ENCODE measurements at places on chromosomes 11 and 22.

DNA sequence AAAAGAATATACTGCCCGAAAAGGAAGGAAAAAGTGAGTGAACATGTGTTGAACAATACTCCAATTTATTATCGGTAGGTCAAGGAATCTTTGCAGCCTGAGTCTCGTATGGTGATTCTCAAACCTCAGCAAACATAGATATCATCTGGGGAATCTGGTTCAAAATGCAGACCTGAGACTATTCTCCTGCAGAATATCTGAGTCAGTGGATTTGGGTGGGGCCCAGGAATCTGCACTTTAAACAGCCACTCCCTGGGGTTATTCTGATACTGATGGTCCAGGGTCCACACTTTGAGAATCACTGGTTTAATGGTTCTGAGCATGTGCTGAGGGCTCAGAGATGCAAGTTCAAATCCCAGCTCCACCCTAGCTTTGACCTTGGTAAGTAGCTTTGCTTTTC lies 53.6 kb upstream of the GRK3 start:
- no peak for DNase-seq

- no peak for DNase-seq
Observed at GRCh38 chr22:46604306-46604690, 15.9 kb upstream of the GRAMD4 start.

DNA sequence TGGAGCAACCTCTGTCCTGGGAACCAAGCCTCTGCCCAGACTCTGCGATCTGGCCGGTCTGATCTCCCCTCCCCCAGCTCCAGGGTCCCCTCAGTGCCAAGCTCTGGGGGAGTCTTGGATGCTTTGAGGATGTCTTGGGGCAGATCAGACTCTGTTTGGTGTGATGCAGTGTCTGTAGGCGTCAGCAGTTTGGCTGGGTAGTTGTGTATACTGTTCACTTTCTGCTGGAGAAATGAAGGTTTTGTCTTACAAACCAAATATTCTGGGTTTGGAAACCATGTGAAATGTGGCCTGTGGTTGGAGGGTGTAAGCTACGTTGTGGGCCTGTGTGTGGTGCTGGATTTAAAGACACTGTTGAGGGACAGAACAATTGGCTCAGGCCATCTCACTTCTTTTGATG lies 4.6 kb downstream of the INSC start:
- DNase-seq = no peak

DNA sequence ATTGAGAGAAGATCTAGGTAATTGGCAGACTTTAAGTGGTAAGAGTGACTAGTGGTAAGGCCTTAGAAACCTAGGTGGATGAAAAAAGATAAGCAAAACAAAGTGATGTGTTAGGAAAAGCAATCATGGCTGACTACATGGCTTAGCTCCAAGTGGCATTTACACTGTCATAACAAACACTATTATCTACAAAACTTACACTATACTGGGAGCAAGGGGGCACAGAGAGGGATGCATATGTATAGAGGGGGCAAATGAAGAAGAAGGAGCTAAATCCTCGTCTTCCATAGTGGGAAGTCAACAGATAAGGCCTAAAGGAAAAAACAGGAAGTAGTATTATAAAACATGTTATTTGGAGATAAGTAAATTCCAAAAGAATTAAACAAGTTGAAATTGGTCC lies 32.5 kb downstream of the ADORA2A start:
- DNase-seq = no peak

- no peak for DNase-seq
Observed at GRCh38 chr11:2265396-2265795, 5.0 kb downstream of the ASCL2 start.

- DNase-seq = no peak
Observed at GRCh38 chr11:121032546-121032945, 8.6 kb downstream of the TBCEL start.

DNA sequence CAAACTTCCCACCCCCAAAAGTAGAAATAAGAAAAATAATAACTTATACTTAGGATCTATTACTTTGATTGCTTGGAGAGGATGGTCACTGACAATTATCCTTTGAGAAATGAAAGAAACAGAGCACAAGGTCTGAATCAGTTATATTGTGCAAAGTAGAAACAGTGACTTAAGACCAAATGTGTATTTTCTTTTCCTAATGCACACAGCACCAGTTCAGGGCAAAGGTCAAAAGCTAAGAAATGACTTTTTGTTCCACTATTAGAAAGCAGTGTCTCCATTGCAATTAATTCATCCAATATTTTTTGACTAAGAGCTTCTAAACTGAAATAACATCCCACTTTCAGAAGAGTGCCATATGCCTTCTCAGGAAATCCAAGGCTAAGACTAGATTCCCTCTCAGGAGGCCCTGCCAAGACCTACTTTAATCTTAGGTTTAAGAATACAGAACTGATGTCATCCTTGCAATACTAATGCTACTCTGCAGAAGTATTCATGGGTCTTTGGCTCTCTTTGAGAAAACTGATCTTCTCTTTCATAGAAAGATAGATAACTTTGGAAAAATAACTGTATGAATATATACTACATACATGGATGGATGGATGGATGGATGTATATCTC lies 147.0 kb downstream of the APOL5 start:
- peak; percentile 86 for DNase-seq

- DNase-seq = no peak
Observed at GRCh38 chr22:20964090-20964798, 2.8 kb upstream of the AIFM3 start.

- no peak for DNase-seq
Observed at GRCh38 chr11:63621071-63621470, 6.8 kb upstream of the PLAAT3 start.

- peak; percentile 90 for DNase-seq
Observed at GRCh38 chr11:60924110-60924905, at the start of gene TMEM132A. TMEM132A (plus strand) TSS chr11:60924460; CDS start chr11:60924634, 174 bp downstream.

GRCh38 chr11:12666915-12667314 lies 7.3 kb upstream of the TEAD1 start:
- no peak for DNase-seq

DNA sequence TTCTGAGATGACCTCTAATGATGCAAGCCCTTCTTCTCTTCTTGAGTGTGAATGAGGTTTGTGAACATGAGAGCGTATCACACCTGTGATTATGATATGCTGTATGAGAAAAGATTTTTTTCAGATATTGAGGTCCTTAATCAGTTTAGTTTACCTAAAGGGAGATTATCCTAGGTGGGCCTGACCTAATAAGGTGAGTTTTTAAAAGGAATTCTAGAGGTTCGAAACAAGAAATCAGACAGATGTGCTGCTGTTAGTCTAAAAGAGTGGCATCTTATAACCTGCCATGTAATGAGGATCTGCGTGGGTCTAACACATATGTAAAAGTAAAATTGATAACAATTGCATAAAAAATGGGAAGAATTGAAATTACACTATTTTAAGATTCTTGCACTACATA lies 33.8 kb downstream of the MSANTD4 start:
- no peak for DNase-seq

GRCh38 chr11:67024410-67024809 lies 1.5 kb downstream of the SYT12 start:
- no peak for DNase-seq

DNA sequence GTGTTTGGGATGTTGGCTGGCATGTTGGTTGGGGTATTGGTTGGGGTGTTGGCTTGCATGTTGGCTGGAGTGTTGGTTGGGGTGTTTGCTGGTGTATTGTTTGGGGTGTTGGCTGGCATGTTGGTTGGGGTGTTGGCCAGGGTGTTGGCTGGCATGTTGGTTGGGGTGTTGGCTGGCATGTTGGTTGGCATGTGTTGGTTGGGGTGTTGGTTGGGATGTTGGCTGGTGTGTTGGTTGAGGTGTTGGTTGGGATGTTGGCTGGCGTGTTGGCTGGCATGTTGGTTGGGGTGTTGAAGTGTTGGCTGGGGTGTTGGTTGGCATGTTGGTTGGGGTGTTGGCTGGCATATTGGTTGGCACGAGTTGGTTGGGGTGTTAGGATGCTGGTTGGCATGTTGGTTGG lies 24.5 kb downstream of the OTUB1 start:
- no peak for DNase-seq

DNA sequence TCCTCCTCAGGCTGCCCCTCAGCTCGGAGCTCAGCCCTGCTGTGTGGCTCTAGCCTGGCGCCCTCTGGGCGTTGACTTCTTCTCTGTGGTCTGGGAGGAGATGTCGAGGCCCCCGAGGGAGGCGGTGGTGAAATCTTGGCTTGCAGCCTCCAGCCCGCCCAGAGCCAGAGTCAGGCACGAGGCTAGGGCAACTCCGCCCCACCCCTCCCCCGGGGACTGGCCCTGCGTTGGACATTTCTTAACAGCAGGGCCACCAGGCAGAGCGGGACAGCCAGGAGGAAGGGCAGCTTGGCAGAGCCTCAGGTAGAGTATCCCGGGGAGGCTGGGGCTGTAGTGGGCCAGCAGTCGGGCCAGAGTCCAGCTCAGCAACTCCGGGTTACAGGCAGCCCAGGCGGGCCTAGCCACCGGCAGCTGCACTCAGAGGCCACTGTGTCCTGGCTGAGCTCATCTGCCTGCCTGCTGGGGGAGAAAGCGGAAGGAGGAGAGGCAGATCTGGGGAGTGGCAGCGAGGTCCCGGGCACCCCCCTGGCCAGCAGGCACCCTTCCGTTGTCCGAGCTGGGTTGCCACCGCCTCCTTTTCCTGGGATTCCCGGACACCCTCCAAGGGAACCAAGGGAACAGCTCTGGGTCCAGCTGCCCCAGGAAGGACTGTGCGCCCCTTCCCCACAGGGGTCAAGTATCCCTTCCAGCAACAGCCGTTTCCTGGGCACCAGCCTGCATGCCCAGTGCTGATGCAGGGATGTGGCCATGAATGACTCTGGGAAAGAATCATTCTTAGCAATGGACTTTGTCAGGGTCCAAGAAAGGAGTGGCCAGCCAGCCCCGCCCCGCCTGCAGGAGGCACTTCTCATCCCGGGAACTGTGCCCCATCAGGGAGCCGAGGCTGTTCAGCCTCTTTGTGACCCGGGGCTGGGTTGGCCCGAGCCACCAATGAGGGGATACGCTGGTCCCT lies at the start of gene ALDH3B1:
ALDH3B1 (plus strand) TSS at position 238 of the 952 bp plus-strand sequence. CDS start 4,971 bp downstream, outside the sequence.
- no peak for DNase-seq
